ENCODE measurements at places on chromosomes 16 and 17. TPM values are rescaled to one million over a fixed set of nuclear protein-coding genes. Genes with fewer than 3 reads are reported as not detected.

GRCh38 chr17:17112628-17113200, 70.5 kb downstream of the MPRIP start:
- DNase-seq, result no peak
- no peak overlapping the region for H3K4me3 ChIP-seq
- peaks cover 2% of the 10 kb centered on the region for H3K4me1 ChIP-seq
- H3K36me3 ChIP-seq, result no peaks in the 10 kb centered on the region
- H3K27ac ChIP-seq, result peak overlapping the region; percentile 63

DNA sequence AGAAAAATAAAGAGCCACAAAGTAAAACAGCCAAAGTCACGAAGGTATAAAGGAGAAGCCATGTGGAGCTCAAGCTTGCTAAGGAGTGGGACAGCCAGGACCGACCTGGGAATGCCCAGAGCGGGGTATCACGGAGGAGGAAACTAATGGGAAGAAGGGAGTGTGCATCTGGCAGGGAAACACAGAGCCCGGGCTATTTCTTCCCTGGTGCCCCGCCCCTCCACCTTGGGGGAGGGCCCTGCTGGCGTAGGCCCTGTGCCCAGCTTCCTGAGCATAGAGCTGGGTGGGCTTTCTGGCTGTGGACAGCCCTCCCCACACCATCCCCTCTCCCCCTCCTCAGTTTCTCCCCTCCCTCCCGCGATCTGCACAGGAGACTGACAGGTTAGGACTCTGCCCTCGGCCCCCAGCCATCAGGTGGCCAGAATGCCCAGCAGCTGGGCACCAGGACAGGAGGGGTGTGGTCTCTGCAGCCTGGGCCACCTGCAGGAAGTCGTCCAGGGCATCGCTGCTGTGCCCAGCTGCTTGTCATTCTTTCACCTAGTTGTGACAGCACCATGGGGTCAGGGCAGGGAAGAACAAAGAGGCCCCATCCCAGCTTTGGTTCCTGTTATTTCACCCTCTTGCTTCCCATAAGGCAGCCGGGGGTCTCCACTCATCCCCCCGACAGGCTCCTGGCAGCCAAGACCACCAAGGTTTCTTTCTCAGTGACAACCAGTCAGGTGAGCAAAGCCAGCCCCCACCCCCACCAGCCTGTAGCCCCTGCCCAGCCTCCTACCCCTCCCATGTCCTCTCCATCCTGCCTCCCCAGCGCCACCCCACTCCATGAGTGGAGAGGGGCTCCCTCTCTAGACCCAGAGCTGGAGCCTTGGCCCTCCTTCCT, 7.1 kb upstream of the DCAF7 start:
- no peaks in the 10 kb centered on the region for H3K4me1 ChIP-seq
- H3K36me3 ChIP-seq, result no peaks in the 10 kb centered on the region
- no peak for DNase-seq
- H3K4me3 ChIP-seq, result no peak overlapping the region
- no peak overlapping the region for H3K27ac ChIP-seq

The ZKSCAN2 gene
- 10.5 TPM for total RNA-seq

The ASPHD1 gene
- 13.2 TPM for total RNA-seq

- no peak for DNase-seq
- peaks cover 34% of the 10 kb centered on the region for H3K4me1 ChIP-seq
- no peak overlapping the region for H3K4me3 ChIP-seq
- no peaks in the 10 kb centered on the region for H3K27me3 ChIP-seq
- H3K27ac ChIP-seq, result peak overlapping the region; percentile 12
Measured at GRCh38 chr17:62186841-62187240, 121.8 kb upstream of the MED13 start.
